ENCODE measurements at places on chromosomes 3 and 15. TPM values are rescaled to one million over a fixed set of nuclear protein-coding genes. Genes with fewer than 3 reads are reported as not detected.

DNA sequence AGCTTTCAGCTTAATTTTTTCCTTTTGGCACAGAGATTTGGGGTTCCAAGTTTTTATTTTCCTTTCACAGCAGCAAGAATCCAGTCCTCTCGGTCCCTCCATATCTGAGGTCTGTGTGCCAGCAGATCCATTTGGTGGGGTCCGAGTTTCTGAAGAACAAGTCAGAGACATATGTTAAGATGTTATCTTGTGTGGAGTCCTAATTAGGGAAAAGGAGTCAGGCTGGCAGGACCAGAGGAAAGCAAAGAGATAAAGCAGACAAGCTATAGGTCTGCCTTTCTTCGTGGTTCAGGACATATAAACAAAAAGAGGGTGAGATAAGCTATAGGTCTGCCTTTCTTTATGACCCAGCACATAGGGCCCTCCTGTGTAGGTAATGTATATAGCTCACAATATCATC lies 54.9 kb downstream of the TMED3 start:
- no peak overlapping the region for H3K4me3 ChIP-seq
- no peaks in the 10 kb centered on the region for H3K4me1 ChIP-seq
- no peaks in the 10 kb centered on the region for H3K36me3 ChIP-seq
- DNase-seq = no peak
- H3K27me3 ChIP-seq = no peaks in the 10 kb centered on the region

DNA sequence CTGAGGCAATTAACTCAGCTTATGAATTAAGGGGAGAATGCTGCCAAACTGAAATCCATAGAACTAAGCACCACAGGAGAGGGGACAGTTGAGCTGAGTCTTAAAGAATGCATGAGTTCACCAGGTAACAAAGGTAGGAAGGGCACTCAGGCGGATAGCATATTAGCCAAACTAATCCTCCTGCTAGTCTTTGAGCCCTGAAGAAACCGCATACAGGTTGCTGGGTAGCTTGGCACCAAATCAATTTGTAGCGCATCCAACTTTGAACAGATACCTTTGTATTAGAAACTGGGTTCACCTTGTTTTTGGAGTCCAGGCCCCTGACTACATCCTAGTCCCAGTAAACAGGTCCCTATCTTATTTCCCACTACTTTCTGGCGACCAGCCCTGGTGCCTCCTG lies 93.7 kb downstream of the FRMD4B start:
- H3K4me1 ChIP-seq = peaks cover 3% of the 10 kb centered on the region
- H3K27ac ChIP-seq = no peak overlapping the region
- peaks cover 3% of the 10 kb centered on the region for H3K36me3 ChIP-seq
- no peak for DNase-seq
- H3K27me3 ChIP-seq = no peaks in the 10 kb centered on the region

DNA sequence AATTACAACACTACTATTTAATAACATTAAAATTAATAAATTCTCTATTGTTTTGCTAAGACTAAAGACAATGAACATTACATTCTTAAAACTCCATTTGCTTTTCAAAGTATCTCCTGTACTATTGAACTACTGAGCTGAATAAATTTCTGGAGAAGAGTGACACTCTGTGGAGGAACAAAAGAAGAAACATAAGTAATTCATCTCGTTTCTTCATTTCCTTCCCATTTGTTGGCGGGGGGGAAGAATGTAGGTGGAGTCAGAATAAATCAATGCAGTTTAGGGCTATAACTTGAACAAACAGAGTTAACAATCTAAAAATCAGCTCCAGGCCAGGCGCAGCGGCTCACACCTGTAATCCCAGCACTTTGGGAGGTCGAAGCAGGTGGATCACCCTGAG lies 32.7 kb downstream of the EFHB start:
- no peak overlapping the region for H3K4me3 ChIP-seq
- H3K27ac ChIP-seq = no peak overlapping the region
- no peaks in the 10 kb centered on the region for H3K27me3 ChIP-seq
- no peak for DNase-seq
- H3K36me3 ChIP-seq = no peaks in the 10 kb centered on the region
- H3K4me1 ChIP-seq = no peaks in the 10 kb centered on the region

- no peak overlapping the region for H3K4me3 ChIP-seq
- H3K27ac ChIP-seq = peak overlapping the region; percentile 64
- H3K4me1 ChIP-seq = peaks cover 14% of the 10 kb centered on the region
- no peaks in the 10 kb centered on the region for H3K36me3 ChIP-seq
- H3K27me3 ChIP-seq = no peaks in the 10 kb centered on the region
Measured at GRCh38 chr3:177591379-177591778, 394.1 kb upstream of the TBL1XR1 start.

DNA sequence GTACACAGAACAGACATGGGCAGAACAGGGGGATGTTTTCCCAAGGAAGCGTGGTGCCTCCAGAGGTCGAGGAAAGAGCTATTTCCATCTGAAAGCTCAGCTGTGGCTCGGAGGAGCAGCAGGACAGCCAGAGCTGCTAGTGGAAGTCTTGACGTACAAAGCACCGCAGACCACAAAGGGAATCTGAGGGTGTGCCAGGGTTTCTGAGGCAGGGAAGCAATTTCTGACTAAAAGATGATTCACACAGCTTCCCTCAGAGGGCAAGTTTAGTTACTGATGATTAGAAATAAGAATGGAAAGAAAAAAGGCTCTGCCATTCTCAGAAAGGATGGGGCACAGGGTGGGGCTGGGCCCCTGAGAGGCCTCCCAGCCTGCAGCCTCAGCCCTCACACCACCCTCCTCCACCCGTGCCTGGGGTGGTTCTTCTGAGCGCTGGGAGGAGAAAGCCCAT lies 45.8 kb upstream of the SEC13 start:
- DNase-seq = no peak
- no peak overlapping the region for H3K27ac ChIP-seq
- H3K27me3 ChIP-seq = no peaks in the 10 kb centered on the region
- no peaks in the 10 kb centered on the region for H3K36me3 ChIP-seq
- no peaks in the 10 kb centered on the region for H3K4me1 ChIP-seq

DNA sequence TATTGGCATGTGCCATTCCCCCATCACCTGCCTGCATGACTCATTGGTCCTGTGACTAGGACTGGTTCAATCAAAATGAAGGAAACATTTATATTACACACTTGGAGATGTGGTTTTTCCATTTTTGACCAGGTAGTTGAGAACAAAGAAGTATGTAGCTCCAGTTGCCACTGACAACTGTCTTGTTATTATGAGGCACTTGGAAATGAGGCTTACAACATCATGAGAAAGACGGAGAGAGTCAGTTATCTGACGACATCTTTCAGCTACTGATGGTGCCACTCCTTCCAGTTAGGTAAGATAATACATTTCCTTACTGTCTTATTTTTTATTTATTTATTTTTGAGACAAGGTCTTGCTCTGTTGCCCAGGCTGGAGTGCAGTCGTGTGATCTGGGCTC lies 21.8 kb upstream of the PROK2 start:
- no peaks in the 10 kb centered on the region for H3K27me3 ChIP-seq
- no peak overlapping the region for H3K4me3 ChIP-seq

DNA sequence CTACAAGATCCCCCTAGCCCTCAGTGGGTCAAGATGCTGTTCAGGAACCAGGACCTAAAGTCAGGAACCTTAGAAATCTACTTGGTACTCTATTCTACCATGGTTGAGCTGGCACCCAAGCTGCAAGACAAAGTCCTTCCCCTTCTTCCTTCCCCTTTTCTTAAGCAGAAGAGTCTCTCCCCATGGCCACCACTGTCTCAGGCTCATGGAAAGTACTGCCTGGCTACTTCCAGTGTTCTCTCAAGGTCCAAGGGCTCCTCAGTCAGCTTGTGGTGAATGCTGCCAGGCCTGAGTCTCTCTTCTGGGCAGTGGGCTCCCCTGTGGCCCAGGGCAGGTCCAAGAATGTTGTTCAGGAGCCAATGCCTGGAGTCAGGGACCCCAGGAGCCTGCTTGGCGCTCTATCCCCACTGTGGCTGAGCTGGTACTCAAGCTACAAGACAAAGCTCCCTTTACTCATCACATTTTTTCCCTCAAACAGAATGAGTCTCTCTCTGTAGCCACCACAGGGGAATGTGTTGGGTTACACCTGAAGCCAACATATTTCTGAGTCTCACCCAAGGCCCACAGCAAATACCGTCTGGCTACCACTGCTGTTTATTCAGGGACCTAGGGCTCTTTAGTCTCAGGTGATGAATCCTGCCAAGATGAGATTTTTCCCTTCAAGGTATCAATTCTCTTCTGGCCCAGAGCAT lies 18.1 kb upstream of the SLC27A2 start:
- H3K27ac ChIP-seq = no peak overlapping the region
- no peaks in the 10 kb centered on the region for H3K36me3 ChIP-seq
- no peaks in the 10 kb centered on the region for H3K4me1 ChIP-seq
- H3K4me3 ChIP-seq = no peak overlapping the region

- no peaks in the 10 kb centered on the region for H3K36me3 ChIP-seq
- no peak overlapping the region for H3K27ac ChIP-seq
- H3K4me1 ChIP-seq = no peaks in the 10 kb centered on the region
- H3K4me3 ChIP-seq = no peak overlapping the region
- no peak for DNase-seq
Measured at GRCh38 chr3:20015525-20015924, 3.5 kb upstream of the PP2D1 start.

GRCh38 chr15:69880571-69881301 lies 217.0 kb downstream of the TLE3 start:
- H3K4me1 ChIP-seq = no peaks in the 10 kb centered on the region
- no peak overlapping the region for H3K27ac ChIP-seq
- H3K4me3 ChIP-seq = no peak overlapping the region
- DNase-seq = no peak
- H3K36me3 ChIP-seq = no peaks in the 10 kb centered on the region
- H3K27me3 ChIP-seq = no peaks in the 10 kb centered on the region

- peaks cover 17% of the 10 kb centered on the region for H3K4me1 ChIP-seq
- no peaks in the 10 kb centered on the region for H3K27me3 ChIP-seq
- no peak overlapping the region for H3K4me3 ChIP-seq
- no peak overlapping the region for H3K27ac ChIP-seq
- no peak for DNase-seq
Measured at GRCh38 chr3:50592568-50592967, 19.0 kb downstream of the CISH start.

GRCh38 chr3:17747174-17747889 lies 4.9 kb upstream of the TBC1D5 start:
- no peak overlapping the region for H3K4me3 ChIP-seq
- no peaks in the 10 kb centered on the region for H3K27me3 ChIP-seq
- peaks cover 5% of the 10 kb centered on the region for H3K4me1 ChIP-seq

POLQ gene
- 0.68 TPM for total RNA-seq

MRPS22 gene
- total RNA-seq = 21.3 TPM

ITIH4 gene
- 51.4 TPM for total RNA-seq
